ENCODE measurements at places on chromosomes 7 and 10. TPM values are rescaled to one million over a fixed set of nuclear protein-coding genes. Genes with fewer than 3 reads are reported as not detected.

The FGFR2 gene
- total RNA-seq, result 8.9 TPM

The CREM gene
- 39.4 TPM for total RNA-seq

The RBM20 gene
- 3.3 TPM for total RNA-seq

The HNRNPA2B1 gene
- total RNA-seq, result 133 TPM

The SPOCK2 gene
- 48.8 TPM for total RNA-seq

The COBL gene
- total RNA-seq, result 6.4 TPM

The PIK3CG gene
- 0.50 TPM for total RNA-seq

The ARHGEF5 gene
- 22.6 TPM for total RNA-seq

The CTTNBP2 gene
- total RNA-seq, result 5.3 TPM

The BTBD16 gene
- 2.0 TPM for total RNA-seq

The C10orf105 gene
- total RNA-seq, result not detected

The HMX3 gene
- total RNA-seq, result not detected

The ADD3 gene
- 513 TPM for total RNA-seq

The WNT16 gene
- total RNA-seq, result not detected

The MYL7 gene
- 1.2 TPM for total RNA-seq

The LIPN gene
- not detected for total RNA-seq

The ZYX gene
- total RNA-seq, result 218 TPM

The LBX1 gene
- total RNA-seq, result not detected

The GPR15LG gene
- total RNA-seq, result not detected

The PODXL gene
- 160 TPM for total RNA-seq

The FFAR4 gene
- not detected for total RNA-seq

The CHN2 gene
- total RNA-seq, result 3.6 TPM

The RAB19 gene
- total RNA-seq, result 6.4 TPM

The EGR2 gene
- total RNA-seq, result 0.67 TPM

The OPN1SW gene
- not detected for total RNA-seq
